HepG2 (cell line): ENCODE measurements at places on chromosomes 2 and 18. TPM values are rescaled to one million over a fixed set of nuclear protein-coding genes. Genes with fewer than 3 reads are reported as not detected.

EVX2 gene
- not detected in 2 replicates for polyA plus RNA-seq

SPATA3 gene
- polyA plus RNA-seq, result not detected in 2 replicates

IL37 gene
- 0.16 TPM in 1 of 2 replicates, not detected in the other for polyA plus RNA-seq

GTF2A1L gene
- not detected in 2 replicates for polyA plus RNA-seq

EMILIN1 gene
- polyA plus RNA-seq, result 8.1 and 13.1 TPM in 2 replicates

ZNF385B gene
- polyA plus RNA-seq, result 5.6 and 6.7 TPM in 2 replicates

NBEAL1 gene
- 5.9 and 6.4 TPM in 2 replicates for polyA plus RNA-seq

CHRND gene
- polyA plus RNA-seq, result 0.13 and 0.18 TPM in 2 replicates

NCKAP5 gene
- 0.01 and 0.04 TPM in 2 replicates for polyA plus RNA-seq

UGT1A4 gene
- not detected in 2 replicates for polyA plus RNA-seq

SERPINB13 gene
- not detected in 2 replicates for polyA plus RNA-seq

HOXD3 gene
- polyA plus RNA-seq, result 0.05 TPM in 1 of 2 replicates, not detected in the other

SMAD4 gene
- 53.8 and 70.2 TPM in 2 replicates for polyA plus RNA-seq

RAB1A gene
- 174 and 226 TPM in 2 replicates for polyA plus RNA-seq

GALR1 gene
- not detected in 2 replicates for polyA plus RNA-seq

C2orf15 gene
- polyA plus RNA-seq, result 4.9 and 5.5 TPM in 2 replicates
